ENCODE measurements at places on chromosomes 4 and X.

- DNase-seq: peak; percentile 56
Measured at GRCh38 chrX:63350941-63351616, at the start of gene SPIN4. Gene SPIN4, minus strand, starts transcription at chrX:63351332. Its CDS starts 513 bp downstream, at chrX:63350819.

DNA sequence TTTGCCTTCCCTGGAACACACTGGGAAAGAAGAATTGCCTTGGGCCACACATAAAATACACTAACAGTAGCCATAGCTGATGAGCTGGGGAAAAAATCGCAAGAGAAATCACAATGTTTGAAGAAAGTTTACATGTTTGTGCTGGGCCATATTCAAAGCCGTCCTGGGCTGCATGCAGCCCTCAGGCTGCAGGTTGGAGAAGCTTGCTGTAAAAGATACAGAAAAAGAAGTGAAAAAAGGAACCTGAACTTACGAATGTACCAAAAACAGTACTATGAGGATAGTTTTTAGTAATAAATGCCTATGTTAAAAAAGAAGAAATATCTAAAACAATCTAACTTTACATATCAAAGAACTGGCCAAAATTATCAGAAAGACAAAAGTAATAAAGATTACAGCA is 82.1 kb downstream of the UGT2B28 start:
- DNase-seq: no peak

DNA sequence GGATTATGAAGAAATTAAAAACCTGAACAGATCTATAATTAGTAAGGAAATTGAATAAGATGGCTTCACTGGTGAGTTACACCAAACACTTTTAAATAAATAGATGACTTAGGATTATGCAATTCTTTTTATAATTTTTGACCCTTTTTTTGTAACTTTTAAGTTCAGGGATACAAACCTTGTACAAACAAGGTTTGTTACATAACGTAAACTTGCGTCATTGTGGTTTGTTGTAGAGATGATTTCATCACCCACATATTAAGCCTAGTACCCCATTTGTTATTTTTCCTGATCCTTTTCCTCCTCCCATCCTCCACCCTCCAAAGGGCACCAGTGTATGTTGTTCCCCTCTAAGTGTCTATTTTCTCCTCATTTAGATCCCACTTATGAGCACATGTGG is 75.7 kb downstream of the CPEB2 start:
- DNase-seq: no peak

DNA sequence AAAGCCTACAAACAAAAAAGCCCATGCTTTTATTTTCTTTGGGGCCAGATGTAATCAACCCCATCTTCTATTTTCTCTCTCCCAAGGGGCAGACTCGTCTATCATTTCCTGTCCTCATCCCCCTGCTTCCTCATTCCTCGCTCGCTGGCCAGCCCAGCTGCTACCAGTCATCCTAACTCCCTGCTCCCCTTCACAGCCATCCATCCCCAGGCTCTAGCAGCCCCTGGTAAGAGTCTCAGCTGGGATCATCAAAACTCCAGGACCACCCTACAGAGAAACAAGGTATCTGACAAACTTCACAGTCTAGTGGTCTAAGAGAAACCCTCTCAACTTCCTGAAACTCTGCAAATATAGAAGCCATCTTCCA is 23.6 kb downstream of the SH3KBP1 start:
- no peak for DNase-seq

- no peak for DNase-seq
Measured at GRCh38 chrX:106177106-106177981, 9.2 kb downstream of the PWWP3B start.

GRCh38 chr4:55435141-55435841 is 39.5 kb downstream of the TMEM165 start:
- no peak for DNase-seq

DNA sequence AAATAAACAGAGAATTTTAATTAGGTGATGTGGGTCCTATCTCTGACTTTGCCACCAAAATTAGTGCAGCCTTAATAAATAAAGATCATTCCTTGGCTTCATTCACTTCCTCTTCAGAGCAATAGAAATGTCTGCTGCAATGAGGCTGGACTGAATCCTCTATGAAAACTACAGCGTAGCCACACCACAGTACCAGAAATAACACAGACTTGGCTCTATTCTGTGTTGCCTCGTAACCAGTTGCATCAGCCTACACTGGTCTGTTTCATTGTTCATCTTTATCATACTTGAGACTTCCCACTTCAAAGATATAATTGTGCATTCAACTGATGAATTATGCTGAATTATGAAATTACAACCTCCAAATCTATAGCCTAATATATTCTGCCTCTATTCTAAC is 15.8 kb downstream of the GLRA3 start:
- DNase-seq: no peak

- DNase-seq: no peak
Measured at GRCh38 chr4:183950536-183950935, 45.4 kb downstream of the STOX2 start.

DNA sequence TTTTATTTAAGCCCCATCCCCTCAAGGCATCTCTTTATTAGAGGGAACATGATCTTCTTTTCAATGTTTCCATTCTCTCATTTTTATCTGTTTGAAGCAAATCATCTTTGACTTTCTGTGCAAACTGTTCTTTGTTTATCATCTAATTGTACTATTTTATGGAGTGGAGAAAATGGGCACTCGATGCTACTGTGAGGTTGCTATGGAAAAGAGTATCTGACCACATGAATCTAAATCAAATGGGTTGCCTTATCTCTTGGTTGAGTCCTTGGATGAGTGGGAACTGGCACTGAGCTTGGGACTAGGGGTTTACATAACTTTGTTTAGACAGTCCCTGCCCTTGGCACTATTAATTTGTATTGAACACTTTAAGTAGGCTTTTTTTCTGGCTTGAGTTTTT is 9.1 kb downstream of the OCRL start:
- no peak for DNase-seq

GRCh38 chr4:15365641-15366040 is 62.2 kb upstream of the C1QTNF7 start:
- no peak for DNase-seq

- DNase-seq: no peak
Measured at GRCh38 chr4:23614284-23614892, 275.5 kb downstream of the PPARGC1A start.

- no peak for DNase-seq
Measured at GRCh38 chr4:106149026-106149425, 167.0 kb downstream of the TBCK start.

GRCh38 chr4:177770776-177771175 is 328.5 kb upstream of the AGA start:
- peak; percentile 3 for DNase-seq

GRCh38 chrX:132737743-132738142 is 220.7 kb downstream of the HS6ST2 start:
- no peak for DNase-seq

GRCh38 chr4:30256116-30256832 is 463.9 kb upstream of the PCDH7 start:
- DNase-seq: no peak

- DNase-seq: no peak
Measured at GRCh38 chrX:118495958-118496762, 545 bp downstream of the DOCK11 start.

GRCh38 chr4:88308587-88308986 is 24.2 kb upstream of the PPM1K start:
- DNase-seq: no peak

GRCh38 chr4:153729895-153730294 is 29.9 kb downstream of the RNF175 start:
- DNase-seq: no peak

GRCh38 chrX:136766785-136767103 is 14.0 kb downstream of the ARHGEF6 start:
- no peak for DNase-seq

GRCh38 chr4:139689093-139689722 is 23.6 kb downstream of the MGST2 start:
- no peak for DNase-seq

- DNase-seq: no peak
Measured at GRCh38 chr4:139209470-139210063, 32.5 kb upstream of the ELF2 start.

- DNase-seq: no peak
Measured at GRCh38 chr4:174436377-174436776, 85.9 kb downstream of the HPGD start.

DNA sequence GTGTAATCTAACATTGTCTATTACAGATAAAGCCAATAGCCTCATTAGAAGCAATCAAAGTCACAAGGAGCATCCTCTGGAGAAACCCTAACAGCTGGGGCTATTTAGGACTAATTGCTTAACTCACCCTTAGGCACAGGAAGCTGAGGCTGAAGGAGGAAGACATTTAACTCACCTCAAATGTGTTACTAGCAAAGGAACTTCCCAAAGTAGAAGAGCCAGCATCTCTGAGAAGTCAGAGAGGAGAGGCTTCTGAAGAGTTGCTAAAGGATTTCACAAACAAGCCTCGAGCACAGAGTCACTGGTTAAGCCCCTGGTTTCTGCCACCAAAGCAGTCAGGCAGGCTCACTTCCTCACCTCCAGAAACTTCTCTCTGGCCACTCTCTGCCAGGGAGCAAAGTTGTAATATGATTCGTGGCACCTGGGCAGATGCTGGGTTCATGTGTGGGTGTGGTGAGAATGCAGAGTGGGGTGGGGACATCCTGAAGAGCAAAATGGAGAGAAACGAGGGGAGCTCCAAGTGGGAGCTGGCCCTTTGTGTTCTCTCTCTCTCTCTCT is 201.3 kb downstream of the HS6ST2 start:
- no peak for DNase-seq

DNA sequence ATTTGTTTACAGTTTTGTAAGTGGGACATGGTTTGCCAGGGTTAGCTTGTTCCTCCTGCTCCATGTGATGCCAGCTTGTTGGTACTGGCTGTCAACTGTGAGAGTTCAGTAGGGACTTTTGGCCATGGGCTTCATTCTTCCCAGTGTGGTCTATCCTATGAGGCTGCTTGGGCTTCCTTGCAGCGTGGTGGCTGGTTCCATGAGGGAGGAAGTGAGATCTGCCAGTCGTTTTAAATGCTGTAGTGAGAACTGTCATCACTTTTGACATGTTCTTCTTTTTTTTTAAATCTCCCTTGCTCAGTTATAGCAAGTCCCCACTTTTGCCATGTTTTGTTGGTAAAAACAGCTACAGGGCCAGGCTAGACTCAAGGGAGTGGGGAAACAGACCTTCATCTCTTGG is 15.9 kb downstream of the NSD2 start:
- no peak for DNase-seq

DNA sequence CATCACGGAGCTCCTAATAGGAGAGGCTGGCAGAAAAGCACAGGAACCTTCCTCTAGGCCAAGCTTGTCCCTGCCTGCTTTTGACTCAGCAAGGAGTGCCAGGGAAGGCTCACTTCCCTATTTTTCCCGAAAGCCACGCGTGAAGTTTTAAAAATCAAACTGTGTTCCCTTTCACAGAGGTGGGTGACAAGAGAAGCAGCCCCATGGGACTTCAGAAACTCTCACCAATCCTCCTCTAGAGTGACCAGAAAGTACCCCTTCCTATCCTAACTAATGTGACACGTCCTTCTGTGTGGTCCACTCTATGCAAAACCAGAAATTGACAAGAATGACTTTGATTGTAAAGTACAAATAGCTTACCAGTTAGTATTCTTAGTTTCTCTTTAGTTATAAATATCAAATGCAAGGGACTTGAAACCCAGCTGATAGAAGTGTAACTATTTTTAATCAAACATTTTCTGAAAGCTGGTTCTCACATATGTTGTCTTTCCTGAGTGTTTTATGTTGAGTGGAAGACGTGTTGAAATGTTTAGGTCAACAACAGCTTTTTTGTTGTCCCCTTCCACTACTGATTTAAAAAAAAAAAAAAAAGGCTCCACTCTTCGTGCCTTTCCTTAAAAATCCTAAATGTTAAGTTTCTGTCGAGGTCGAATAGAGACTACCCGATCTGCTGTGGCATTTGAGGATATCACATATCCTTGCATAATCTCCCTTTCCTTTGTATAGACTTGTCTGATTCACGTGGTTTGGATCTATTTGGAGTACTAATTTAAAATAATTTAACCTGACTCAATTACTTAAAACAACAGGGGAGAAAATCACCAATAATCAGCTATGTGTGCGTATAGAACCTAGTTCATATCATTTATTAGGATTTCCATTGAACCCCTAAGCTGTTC is 42.1 kb downstream of the NFKB1 start:
- no peak for DNase-seq

DNA sequence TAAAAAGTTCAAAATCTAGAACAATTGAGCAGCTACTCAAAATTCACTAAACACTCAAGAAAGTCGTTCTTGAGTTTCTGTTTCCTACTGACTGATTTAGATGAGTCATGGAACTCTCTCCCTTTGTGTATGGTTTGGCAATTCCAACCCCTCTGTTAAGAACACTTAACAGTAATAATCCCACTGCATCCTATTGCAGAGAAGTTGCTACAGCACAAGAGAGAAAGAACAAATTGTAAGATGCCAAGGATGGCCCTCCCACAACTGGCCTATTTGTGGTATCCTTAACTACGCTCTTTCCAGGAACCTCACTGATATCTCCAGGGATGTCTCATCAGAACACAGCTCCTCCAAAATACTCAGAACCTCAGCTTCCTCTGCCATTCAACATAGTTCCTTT is 701.8 kb upstream of the TENM3 start:
- DNase-seq: no peak

- no peak for DNase-seq
Measured at GRCh38 chr4:19230906-19231545, 1020.7 kb upstream of the SLIT2 start.

DNA sequence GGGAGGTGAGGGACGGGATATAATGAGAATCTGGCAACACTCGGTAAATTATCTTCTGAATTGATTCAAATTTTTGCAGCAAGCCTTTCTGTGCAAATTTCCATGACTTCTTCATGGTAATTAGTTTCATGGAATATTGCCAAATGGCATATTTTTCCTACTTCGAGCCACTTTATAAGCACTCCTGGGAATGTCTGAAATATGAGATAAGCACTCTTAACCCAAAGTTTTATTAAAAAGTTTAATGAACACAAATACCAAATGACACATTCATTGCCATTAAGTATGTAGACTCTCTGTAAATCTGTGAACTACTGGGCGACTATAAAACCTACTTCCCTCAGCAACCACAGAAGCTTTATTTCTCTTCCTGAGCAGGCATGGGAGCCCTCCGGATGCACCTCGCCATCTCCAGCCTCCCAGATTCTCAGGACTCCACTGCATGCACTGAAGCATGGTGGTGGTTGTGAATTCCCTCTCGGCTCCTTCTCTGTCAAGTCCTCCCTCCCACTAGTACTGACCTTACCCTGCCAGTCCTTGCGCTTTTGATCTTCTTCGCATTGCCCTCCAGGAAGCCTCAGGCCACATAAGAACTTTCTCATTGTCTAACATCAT is 154.4 kb upstream of the RPL34 start:
- DNase-seq: no peak

DNA sequence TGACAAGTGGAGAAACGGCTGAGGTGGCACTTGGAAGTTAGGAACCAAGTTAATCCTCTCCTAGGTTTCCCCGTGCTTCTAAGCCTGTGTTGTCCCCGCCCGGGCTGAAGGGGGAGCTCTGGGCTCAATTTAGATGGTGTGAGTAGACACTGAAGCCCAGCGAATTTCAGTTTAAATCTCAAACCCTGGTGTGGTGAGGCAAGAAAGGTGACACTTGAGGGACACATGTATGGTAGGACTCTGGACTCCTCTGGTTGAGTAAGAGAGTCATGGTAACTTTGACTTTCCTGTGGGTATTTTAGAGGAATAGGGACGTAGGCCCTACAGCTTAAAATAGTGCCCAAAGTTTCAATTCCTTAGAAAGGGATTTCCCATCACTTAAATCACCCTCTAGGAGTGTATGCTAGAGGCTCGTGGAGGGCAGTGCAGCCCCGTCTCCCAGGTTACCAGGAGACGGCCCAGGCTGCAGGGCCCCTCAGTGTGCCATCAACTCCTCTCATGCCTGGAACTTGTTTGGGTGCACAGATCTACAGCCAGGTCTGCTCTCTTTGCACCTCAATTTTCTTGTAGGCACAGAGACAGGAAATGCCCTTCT is 24.0 kb downstream of the HAND2 start:
- DNase-seq: no peak
